ENCODE measurements at places on chromosomes 11 and 22. TPM values are rescaled to one million over a fixed set of nuclear protein-coding genes. Genes with fewer than 3 reads are reported as not detected.

Gene RIMBP3B
- 0.11 TPM for total RNA-seq

Gene FZD4
- total RNA-seq: not detected

Gene CAVIN3
- total RNA-seq: 0.27 TPM

Gene LYVE1
- not detected for total RNA-seq

Gene SMTNL1
- not detected for total RNA-seq

Gene OR8K5
- not detected for total RNA-seq

- H3K36me3 ChIP-seq: no peaks in the 10 kb centered on the region
- DNase-seq: no peak
- H3K27me3 ChIP-seq: no peaks in the 10 kb centered on the region
- peaks cover 33% of the 10 kb centered on the region for H3K4me1 ChIP-seq
- H3K27ac ChIP-seq: peak overlapping the region; percentile 98
- peak overlapping the region; percentile 9 for H3K4me3 ChIP-seq
Observed at GRCh38 chr11:62024936-62025486, 57.6 kb upstream of the FTH1 start.

DNA sequence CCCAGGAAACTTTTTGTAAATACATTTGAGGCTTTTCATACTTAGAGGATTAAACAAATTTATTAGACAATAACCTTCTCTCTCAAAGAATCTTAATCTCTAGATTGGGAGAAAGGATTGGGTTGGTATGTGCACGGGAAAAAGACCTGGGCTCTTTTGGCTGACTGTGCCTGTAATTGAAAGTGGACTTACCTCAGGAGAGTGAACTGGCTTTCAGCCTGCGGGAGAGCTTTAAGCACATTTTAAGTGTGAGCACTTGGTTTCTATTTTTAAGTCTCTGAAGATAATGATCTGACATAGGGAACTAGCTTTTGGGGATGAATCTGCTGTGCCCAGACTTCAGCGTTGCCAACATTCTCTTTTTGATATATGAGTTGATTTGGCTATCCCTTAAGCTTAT, 35.8 kb downstream of the UVRAG start:
- H3K27me3 ChIP-seq: no peaks in the 10 kb centered on the region
- H3K4me3 ChIP-seq: no peak overlapping the region
- DNase-seq: no peak
- peaks cover 5% of the 10 kb centered on the region for H3K4me1 ChIP-seq

- peaks cover 8% of the 10 kb centered on the region for H3K36me3 ChIP-seq
- H3K27ac ChIP-seq: no peak overlapping the region
- H3K4me1 ChIP-seq: peaks cover 25% of the 10 kb centered on the region
Observed at GRCh38 chr11:704228-704674, 1.8 kb upstream of the EPS8L2 start.

GRCh38 chr11:32820497-32820896, 9.2 kb upstream of the PRRG4 start:
- no peak overlapping the region for H3K27ac ChIP-seq
- no peaks in the 10 kb centered on the region for H3K4me1 ChIP-seq
- no peaks in the 10 kb centered on the region for H3K36me3 ChIP-seq
- H3K4me3 ChIP-seq: no peak overlapping the region
- H3K27me3 ChIP-seq: no peaks in the 10 kb centered on the region
- DNase-seq: no peak

DNA sequence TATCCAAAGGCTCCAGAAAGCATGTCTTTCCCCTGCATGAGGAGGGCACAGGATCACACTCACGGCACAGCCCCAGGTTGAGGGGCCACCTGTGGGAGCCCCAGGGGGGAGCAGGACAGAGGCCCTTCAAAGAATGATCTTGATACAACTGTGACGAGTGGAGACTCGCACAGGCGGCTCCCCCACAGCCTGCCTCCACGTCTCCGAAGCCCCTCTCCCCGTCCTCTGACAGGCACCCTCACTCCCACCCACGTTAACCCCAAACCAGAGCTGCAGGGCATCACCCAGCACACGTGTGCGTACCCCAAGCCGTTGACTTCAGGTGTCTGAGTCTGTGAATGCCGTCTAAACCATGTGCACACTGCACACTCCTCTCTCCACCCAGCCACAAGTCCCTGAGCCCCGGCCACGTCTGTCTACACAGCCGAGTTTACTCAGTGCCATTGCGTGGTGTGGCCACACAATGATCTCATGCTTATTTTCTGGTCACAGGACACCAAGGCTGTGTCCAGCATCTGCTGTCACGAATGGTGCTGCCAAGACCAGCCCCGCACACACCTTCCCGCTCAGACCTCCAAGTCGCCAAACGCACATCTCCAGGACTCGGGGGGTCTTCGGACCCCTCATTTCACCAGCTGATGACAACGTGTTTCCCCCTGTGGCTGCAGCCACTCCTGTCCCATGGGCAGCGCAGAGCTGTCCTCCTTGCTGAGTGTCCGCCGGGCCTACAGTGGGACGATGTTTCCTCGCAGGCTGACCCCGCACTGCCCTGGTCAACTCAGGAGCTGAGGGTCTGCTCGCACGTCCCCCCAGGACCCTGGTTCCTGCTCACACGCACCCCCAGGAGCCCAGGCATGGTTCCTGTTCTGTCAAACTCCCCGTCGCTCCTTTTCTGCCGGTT, 251.2 kb downstream of the BRD1 start:
- H3K36me3 ChIP-seq: no peaks in the 10 kb centered on the region
- H3K27ac ChIP-seq: no peak overlapping the region
- H3K27me3 ChIP-seq: no peaks in the 10 kb centered on the region
- H3K4me3 ChIP-seq: no peak overlapping the region
- no peaks in the 10 kb centered on the region for H3K4me1 ChIP-seq
- no peak for DNase-seq

DNA sequence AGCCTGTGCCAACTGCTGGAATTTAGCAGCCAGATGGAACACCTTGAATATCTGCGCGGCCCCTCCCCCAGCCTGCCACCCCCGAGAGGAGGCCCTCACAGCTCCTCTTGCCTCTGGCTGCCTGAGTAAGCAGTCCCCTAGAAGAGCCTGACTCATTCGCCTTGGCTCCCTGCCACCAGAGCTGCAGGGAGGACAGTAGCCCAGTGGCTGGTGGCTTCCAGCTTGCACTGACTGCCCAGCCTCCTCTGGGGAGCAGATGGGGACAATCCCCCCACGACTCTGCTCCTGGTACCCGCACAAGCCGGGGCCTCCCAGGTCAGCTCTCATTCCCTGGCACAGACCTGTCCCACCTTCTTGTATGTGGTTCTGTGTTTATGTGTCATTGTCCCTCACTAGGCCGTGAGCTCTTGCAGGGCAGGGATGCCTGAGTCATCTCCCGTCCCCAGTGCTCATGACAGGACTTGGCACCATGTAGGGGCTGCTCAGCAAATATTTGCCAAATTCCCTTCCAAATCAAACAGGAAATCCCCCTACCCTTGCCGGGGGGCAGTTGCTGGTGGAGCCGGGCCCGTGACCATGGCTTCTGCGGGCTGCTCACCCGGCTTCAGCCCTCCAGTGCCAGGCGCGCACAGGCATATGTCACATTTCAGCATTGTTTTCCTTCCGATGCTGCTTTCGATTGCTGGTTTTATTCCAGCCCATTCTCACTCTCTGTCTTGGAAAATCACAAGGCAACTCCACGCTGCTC, 43.6 kb downstream of the CACNG2 start:
- peak; percentile 58 for DNase-seq
- H3K4me3 ChIP-seq: no peak overlapping the region
- no peaks in the 10 kb centered on the region for H3K36me3 ChIP-seq
- no peaks in the 10 kb centered on the region for H3K4me1 ChIP-seq
- no peak overlapping the region for H3K27ac ChIP-seq
- peaks cover 4% of the 10 kb centered on the region for H3K27me3 ChIP-seq

DNA sequence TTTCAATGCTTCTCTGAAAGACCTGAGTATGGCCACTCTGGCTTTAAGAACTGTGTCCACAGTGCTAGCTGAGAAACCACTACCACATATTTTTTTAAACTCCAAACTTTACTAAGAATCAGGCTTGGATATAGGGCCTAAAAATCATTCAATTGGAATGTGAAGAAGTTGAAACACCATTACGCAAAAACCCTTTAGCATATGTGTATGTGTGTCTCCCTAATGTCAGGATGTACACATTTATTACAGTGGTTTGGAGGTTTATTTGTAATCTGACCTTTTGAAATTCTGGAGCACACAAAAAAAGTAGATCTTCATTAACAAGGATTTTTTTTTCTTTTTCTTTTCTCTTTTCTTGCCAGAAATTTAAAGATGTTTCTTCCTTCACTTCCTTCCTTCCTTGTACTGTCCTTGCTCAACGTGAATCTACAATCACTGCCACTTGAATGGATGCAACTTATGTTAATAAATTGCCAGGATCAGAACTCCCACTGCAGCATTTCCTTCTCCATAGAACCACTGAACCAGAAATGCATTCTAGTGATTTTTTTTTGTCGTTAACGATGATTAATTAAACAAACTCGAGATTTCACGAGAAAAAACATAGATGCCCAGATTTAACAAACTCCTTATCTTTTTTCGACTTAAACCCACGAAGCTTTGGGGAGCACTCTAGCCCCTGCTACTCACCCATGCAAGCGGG, 3.1 kb upstream of the ADM start:
- no peaks in the 10 kb centered on the region for H3K36me3 ChIP-seq
- H3K27me3 ChIP-seq: peaks cover 19% of the 10 kb centered on the region
- H3K4me3 ChIP-seq: peak overlapping the region; percentile 63
- H3K27ac ChIP-seq: no peak overlapping the region
- H3K4me1 ChIP-seq: peaks cover 57% of the 10 kb centered on the region

- no peak within 1 kb of the TSS for H3K4me3 ChIP-seq
- H3K27me3 ChIP-seq: peaks cover 15% of the 10 kb centered on the region
- no peak within 1 kb of the TSS for H3K27ac ChIP-seq
- DNase-seq: no peak
- no peaks in the 10 kb centered on the region for H3K4me1 ChIP-seq
Observed at GRCh38 chr22:41969110-41969646, at the start of gene SEPTIN3. SEPTIN3 (plus strand) TSS chr22:41969443; CDS start chr22:41971493, 2,050 bp downstream.

DNA sequence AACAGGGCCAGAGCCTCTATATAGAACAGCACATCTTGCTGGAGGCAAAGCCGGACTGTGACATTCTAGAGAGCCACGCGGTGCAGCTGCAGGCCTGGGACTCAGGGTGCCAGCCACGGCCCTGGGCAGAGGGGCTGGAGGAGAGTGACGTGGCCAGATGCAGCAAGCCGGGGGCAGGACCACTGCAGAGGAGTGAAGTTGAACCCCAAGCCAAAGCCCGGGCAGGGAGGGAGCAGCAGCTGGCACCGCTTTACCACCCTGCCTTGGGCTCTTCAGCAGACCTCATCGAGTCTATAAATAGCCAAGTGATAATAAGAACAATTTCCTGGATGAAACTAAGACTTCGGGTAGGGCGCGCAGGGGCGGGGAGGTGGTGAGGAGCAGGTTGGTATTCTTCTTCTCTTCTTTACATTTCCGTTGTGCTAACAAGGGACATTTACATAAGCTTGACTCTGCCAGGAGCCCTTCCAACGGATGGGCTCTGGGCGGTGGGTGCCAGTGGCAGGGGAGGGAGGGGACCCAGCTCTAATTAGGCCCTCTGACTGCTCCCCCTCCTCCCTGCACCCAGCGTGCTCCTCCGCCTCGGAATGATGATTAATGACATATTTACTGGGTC, 110.2 kb downstream of the ST3GAL4 start:
- no peak overlapping the region for H3K27ac ChIP-seq
- peak; percentile 17 for DNase-seq
- no peaks in the 10 kb centered on the region for H3K27me3 ChIP-seq
- H3K4me1 ChIP-seq: peaks cover 35% of the 10 kb centered on the region
- no peak overlapping the region for H3K4me3 ChIP-seq

- H3K4me3 ChIP-seq: no peak overlapping the region
- no peaks in the 10 kb centered on the region for H3K36me3 ChIP-seq
- no peaks in the 10 kb centered on the region for H3K27me3 ChIP-seq
Observed at GRCh38 chr11:61059260-61059752, 43.0 kb upstream of the CD5 start.

GRCh38 chr22:43314611-43315010, 28.6 kb downstream of the SCUBE1 start:
- H3K36me3 ChIP-seq: no peaks in the 10 kb centered on the region
- DNase-seq: no peak
- no peak overlapping the region for H3K4me3 ChIP-seq
- no peaks in the 10 kb centered on the region for H3K4me1 ChIP-seq
- no peaks in the 10 kb centered on the region for H3K27me3 ChIP-seq

- peak overlapping the region; percentile 74 for H3K4me3 ChIP-seq
- H3K27me3 ChIP-seq: no peaks in the 10 kb centered on the region
- peak; percentile 86 for DNase-seq
- H3K27ac ChIP-seq: peak overlapping the region; percentile 91
- H3K36me3 ChIP-seq: no peaks in the 10 kb centered on the region
- H3K4me1 ChIP-seq: peaks cover 65% of the 10 kb centered on the region
Observed at GRCh38 chr22:31630331-31631329, 31.4 kb downstream of the PISD start.

DNA sequence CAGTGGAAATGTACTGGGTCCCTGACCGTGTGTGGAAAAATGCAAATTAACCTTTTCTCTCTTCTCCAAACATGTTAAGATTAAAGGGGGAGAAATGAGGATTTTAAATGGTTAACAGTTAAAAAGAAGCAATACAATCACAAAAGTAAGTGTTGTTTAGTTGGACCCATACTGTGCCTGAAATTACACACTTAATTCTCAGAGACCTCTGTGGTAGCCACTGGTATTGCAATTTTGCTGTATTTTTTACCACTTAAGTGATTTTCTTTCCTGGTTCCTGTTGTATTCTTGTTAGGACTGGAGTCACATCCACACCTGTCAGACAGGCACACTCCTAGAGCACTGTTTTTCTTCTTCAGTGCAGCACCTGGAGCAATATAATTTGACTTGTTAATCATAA, 179.6 kb upstream of the PDGFD start:
- no peaks in the 10 kb centered on the region for H3K36me3 ChIP-seq
- no peaks in the 10 kb centered on the region for H3K27me3 ChIP-seq
- H3K27ac ChIP-seq: no peak overlapping the region

DNA sequence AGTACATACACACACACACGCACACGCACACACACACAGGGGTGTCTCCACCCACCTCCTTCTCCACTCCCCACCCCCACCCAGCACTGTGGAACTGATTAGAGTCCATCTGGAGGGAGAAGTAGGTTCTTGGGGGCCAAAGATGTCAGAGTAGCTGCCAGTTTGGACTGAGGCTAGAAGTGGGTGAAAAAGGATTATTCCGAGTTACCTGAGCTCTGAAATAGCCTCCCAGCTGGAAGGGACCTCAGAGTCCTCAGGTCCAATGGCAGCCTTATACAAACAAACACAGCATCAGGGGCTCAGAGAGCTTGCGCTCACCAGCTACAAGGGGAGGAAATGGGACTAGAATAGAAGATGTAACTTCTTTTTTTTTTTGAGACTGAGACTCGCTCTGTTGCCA, 20.8 kb downstream of the IL10RA start:
- no peaks in the 10 kb centered on the region for H3K36me3 ChIP-seq
- H3K4me3 ChIP-seq: no peak overlapping the region
- H3K27ac ChIP-seq: peak overlapping the region; percentile 79
- H3K4me1 ChIP-seq: peaks cover 100% of the 10 kb centered on the region

DNA sequence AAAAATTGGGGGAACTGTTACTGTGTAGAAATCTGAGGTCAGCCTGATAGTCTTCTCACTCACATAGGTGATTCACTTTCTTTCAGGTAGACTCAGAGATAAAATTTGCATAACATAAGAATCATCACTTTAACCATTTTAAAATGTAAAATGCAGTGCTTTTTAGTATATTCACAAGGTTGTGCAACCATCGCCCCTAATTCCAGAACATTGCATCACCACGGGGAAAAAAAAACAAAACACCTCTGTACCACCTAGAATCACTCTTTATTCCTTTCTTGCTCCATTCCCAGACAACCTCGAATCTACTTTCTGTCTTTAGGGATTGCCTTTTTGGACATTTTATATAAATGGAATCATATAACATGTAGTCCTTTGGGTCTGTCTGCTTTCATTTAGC, 20.9 kb downstream of the CHEK1 start:
- no peak overlapping the region for H3K27ac ChIP-seq
- H3K36me3 ChIP-seq: no peaks in the 10 kb centered on the region
